Bronchus fibroblast of lung (primary cell): ENCODE measurements at places on chromosomes 16 and 17. TPM values are rescaled to one million over a fixed set of nuclear protein-coding genes. Genes with fewer than 3 reads are reported as not detected.

Gene TPSB2
- not detected in 2 replicates for total RNA-seq

Gene THAP11
- total RNA-seq: 35.1 and 35.2 TPM in 2 replicates

Gene GPR139
- total RNA-seq: not detected in 2 replicates

Gene KRT222
- total RNA-seq: not detected in 2 replicates

Gene RAB34
- 371 and 405 TPM in 2 replicates for total RNA-seq

Gene CCT6B
- total RNA-seq: 0.15 and 0.17 TPM in 2 replicates

Gene VTN
- total RNA-seq: under 0.01 TPM in 1 of 2 replicates, not detected in the other

Gene ABCA10
- total RNA-seq: under 0.01 TPM in 2 replicates

Gene TMEM106A
- total RNA-seq: 4.4 and 5.1 TPM in 2 replicates

Gene NETO2
- 26.7 and 28.2 TPM in 2 replicates for total RNA-seq

Gene CES4A
- 0.34 and 0.45 TPM in 2 replicates for total RNA-seq

Gene SKAP1
- not detected in 2 replicates for total RNA-seq

Gene DNAAF8
- 0.30 and 1.5 TPM in 2 replicates for total RNA-seq

Gene SMPD3
- under 0.01 TPM in 1 of 2 replicates, not detected in the other for total RNA-seq

Gene SCIMP
- not detected in 2 replicates for total RNA-seq

Gene CES2
- total RNA-seq: 22.0 and 24.7 TPM in 2 replicates

Gene TEX19
- not detected in 2 replicates for total RNA-seq

Gene OR4D1
- not detected in 2 replicates for total RNA-seq

Gene SRCIN1
- total RNA-seq: 0.15 TPM in 1 of 2 replicates, not detected in the other

Gene PTGES3L
- 0.15 and 0.50 TPM in 2 replicates for total RNA-seq

Gene HOXB2
- total RNA-seq: 50.4 and 52.6 TPM in 2 replicates

Gene ERI2
- 18.7 and 20.2 TPM in 2 replicates for total RNA-seq

Gene LITAFD
- total RNA-seq: not detected in 2 replicates

Gene MLKL
- total RNA-seq: 6.2 and 8.1 TPM in 2 replicates

Gene MT1G
- 1.6 TPM in 1 of 2 replicates, not detected in the other for total RNA-seq

Gene DBNDD1
- 1.8 and 2.2 TPM in 2 replicates for total RNA-seq

Gene CCL14
- total RNA-seq: not detected in 2 replicates

Gene C17orf107
- 2.5 and 4.0 TPM in 2 replicates for total RNA-seq

Gene HP
- not detected in 2 replicates for total RNA-seq

Gene IRX5
- total RNA-seq: not detected in 2 replicates

Gene MYH13
- total RNA-seq: under 0.01 TPM in 1 of 2 replicates, not detected in the other

Gene CENPX
- total RNA-seq: 135 and 149 TPM in 2 replicates

Gene GAN
- 1.7 and 1.9 TPM in 2 replicates for total RNA-seq

Gene TLCD2
- 1.0 TPM in 2 replicates for total RNA-seq

Gene PYDC1
- not detected in 2 replicates for total RNA-seq

Gene MMP15
- 2.2 TPM in 2 replicates for total RNA-seq

Gene AFMID
- 29.4 and 33.5 TPM in 2 replicates for total RNA-seq

Gene PPP1R1B
- total RNA-seq: 0.45 TPM in 1 of 2 replicates, not detected in the other

Gene KRT33A
- total RNA-seq: not detected in 2 replicates

Gene HASPIN
- total RNA-seq: 9.7 and 13.1 TPM in 2 replicates
